ENCODE measurements at places on chromosomes 3 and 15.
A peak's percentile ranks its signal among the peaks of the same experiment; 100 is the strongest.

- no peak for DNase-seq
These were observed 333.4 kb downstream of the SLC9A9 start for GRCh38 chr3:143514874-143515273.

DNA sequence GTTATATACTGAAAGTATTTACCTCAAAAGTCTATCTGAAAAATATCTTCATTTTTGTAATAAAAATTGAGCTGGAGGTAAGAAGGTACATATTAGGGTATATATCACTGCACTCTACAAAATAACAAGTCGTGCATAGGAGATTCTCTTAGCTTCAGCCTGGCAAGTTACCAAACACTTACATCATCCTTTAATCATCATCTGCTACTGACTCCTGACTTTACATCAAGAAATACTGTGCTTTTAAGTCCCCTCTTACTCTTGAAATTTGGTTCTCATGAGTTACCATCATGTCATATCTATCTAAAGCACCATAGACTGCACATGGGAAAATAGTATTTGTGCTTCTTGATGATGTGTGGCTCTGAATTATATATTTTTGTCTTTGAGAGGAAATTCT is 50.8 kb downstream of the LYSMD4 start:
- DNase-seq = no peak

GRCh38 chr3:100245927-100246326 is 14.9 kb upstream of the TBC1D23 start:
- no peak for DNase-seq

GRCh38 chr15:74631935-74632560 is 16.4 kb downstream of the CLK3 start:
- DNase-seq = peak; percentile 42

GRCh38 chr3:183449391-183449790 is 21.0 kb upstream of the MCF2L2 start:
- no peak for DNase-seq

GRCh38 chr3:110243081-110243480 is 828.5 kb upstream of the NECTIN3 start:
- DNase-seq = no peak

GRCh38 chr15:68829068-68829467 is 8.4 kb upstream of the ANP32A start:
- no peak for DNase-seq

All from T-helper 9 cell (primary cell).